SIG-M5 (cell line): ENCODE measurements at places on chromosomes 4 and X.

DNA sequence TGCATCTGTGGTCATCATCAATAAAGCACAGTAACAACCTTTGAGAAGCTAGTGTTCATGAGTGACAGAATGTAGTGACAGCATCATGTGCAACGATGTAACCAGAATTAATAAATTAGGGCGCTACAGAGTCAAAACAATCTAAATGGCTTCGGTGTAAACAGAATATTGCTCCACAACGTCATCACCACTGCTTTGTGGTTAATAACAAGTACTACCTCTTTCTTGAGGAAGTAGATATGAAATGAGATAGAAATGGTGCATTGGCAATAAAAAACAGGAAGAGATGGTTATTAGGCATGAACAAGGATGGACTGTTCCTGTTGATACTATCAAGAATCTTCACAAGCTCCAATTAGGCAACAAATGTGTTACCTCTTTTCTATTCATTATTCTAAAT lies 8.7 kb upstream of the PDHA2 start:
- no peak for DNase-seq

DNA sequence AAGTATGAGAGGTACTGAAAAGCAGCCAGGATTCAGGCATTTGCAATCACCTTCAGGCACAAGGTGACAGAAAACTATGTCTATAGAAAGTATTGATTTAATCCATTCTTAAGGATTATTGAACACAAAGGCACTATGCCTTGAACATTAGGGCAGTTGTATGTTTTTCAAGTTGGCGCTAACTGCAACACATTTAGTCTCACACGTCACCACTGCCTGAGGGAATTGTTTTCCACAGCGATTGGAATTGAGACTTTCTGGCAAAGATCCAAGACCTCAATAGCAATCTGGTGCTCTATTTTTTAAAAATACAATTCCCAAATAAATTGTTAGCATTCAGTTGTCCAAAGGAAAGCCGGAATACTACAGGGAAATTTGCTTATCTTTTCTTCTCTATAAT lies 52.7 kb upstream of the FTHL17 start:
- no peak for DNase-seq

- no peak for DNase-seq
Observed at GRCh38 chr4:159222043-159222552, 119.2 kb downstream of the RAPGEF2 start.

GRCh38 chr4:26787461-26788340 lies 72.9 kb upstream of the STIM2 start:
- DNase-seq, result no peak

GRCh38 chr4:166039822-166040221 lies 166.8 kb downstream of the TLL1 start:
- no peak for DNase-seq

DNA sequence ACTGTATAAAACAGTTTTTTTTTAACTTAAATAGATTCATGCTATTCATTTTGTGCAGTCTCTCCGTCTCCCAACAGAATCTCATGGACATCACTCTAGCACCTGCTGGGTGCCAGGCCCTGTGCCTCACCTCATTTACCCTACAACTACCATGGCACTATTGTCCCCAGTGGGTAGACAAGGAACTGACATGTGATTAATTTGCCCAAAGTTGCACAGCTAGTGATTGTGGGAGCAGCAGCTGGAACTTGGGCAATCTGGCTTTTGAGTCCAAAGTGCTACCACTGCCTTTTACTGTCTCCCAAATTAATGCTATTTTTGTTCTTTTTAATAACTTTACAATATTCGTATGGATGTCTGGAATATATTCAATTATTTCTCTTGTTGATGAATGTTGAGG lies 11.2 kb upstream of the PGRMC2 start:
- DNase-seq, result no peak

DNA sequence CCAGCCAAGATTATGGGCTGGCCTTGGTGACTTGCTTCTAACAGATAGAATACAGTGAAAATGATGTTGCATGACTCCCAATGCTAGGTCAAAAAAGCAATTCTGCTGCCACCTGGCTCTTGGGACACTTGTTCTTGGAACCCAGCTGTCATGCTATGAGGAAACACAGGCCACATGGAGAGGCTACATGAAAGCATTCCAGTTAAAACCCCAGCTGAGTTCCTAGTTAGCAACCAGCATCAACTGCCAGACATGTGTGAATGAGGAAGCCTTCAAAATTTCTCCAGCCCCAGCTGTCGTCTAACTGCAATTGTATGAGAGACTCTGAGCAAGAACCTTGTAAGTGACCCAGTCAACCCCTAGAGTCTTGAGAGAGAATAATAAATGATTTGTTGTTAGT lies 105.2 kb upstream of the FGF16 start:
- DNase-seq, result no peak

DNA sequence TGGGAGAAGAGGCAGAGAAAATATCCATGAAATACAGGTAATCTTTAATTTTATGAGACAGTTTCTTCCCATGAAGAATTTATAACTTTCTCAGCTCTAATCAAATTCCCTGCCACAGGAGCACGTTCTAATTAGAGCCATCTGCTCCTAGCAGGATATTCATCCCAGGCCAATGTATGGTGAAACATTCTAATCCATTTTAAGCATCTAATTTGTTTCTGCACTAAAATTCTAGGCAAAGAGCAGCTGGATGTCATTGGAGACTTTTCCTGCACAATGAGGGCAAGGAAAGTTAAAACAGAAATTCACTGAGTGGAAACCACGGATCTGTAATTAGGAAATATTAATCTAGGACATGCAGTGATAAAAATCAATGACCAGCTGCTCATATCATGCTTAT lies 107.7 kb upstream of the ZFP42 start:
- no peak for DNase-seq

DNA sequence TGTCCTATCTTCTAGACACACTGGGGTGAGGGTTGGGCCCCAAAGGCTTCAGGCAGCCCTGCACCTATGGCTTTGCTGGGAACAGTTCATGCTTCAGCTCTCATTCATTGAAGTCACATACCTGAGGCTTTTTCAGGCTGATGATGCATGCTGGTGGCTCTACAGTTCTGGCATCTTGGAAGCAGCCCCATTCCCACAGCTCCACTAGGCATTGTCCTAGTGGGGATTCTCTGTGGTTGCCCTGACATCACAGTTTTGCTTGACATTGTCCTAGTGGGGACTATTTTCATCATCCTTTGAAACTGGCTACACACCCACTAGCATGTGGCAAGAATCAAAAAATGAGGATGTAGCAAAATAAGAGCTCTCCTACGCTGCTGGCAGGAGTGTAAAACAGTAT lies 37.7 kb upstream of the C4orf17 start:
- DNase-seq, result no peak

DNA sequence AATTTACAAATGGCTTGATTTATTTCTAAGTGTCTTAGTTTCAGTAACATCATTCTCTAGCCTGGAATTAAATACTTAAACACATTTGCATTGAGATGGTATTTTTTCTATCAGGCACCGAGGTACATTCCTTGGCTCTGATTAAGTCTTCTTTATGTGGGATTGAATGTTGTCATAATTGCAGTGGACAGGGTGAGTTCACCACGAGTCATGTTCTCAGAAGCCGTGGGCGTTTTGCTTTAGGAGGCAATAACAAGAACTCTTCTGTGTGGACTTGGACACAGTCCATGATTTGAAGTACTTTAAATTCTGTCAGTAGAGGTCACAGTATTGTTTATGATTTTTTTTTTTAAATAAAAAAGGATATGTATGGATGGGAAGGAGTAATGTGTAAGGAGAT lies 57.1 kb upstream of the EFHC2 start:
- DNase-seq, result no peak

GRCh38 chr4:137890812-137891211 lies 351.3 kb downstream of the SLC7A11 start:
- DNase-seq, result no peak

DNA sequence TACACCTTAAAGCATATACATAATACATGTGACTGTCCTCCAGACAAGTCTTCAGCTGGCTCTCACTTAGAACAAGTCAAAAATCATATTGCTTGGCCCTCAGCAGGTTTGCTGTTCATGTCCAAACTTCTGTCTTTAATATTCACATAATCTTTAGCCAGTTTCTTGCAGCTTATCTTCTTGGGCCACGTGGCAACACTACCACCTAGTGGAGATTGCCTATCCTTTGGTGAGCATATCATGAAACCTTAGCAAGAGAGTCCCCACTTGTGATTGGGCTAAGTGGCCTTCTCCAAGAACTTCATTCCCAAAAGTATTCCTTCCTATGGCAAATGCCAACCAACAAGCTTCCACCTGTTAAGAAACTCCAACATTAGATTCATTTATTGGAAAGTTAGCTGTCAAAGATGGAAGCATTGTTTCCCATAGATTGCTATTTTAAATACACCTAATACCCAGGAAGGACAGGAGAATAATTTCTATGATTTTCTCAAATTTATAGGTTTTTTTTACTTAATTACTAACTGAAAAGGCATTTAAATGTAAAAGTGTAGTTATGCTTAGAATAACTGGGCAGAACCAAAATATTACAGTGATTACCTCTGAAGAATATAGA lies 231.9 kb upstream of the INTU start:
- DNase-seq, result no peak

GRCh38 chrX:70455366-70456202 lies 10.9 kb downstream of the DLG3 start:
- DNase-seq, result no peak

DNA sequence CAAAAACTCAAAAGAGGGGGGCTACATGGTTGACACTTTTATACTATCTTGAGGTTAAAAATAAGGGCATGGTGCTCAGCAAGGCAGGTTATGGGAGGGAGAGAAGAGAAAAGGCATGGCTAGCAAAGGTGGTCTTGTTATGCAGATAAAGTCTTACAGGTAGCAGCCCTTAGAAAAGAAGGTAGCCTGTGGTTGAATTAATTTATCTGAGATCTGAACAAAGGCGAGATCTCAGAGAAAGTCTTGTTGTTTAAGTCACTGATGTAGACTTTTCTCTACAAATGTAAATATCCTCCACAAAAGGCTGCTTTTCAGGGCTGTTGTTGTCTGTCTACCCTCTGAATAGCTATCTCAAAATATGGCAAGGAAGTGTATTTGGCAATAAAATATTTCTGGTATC lies 1250.4 kb downstream of the PCDH18 start:
- no peak for DNase-seq

GRCh38 chrX:48076343-48076742 lies 4.9 kb upstream of the ZNF630 start:
- DNase-seq, result no peak

GRCh38 chr4:83569987-83570386 lies 34.1 kb downstream of the GPAT3 start:
- DNase-seq, result peak; percentile 97

- DNase-seq, result no peak
Observed at GRCh38 chr4:149914119-149915115, 98.8 kb upstream of the IQCM start.

DNA sequence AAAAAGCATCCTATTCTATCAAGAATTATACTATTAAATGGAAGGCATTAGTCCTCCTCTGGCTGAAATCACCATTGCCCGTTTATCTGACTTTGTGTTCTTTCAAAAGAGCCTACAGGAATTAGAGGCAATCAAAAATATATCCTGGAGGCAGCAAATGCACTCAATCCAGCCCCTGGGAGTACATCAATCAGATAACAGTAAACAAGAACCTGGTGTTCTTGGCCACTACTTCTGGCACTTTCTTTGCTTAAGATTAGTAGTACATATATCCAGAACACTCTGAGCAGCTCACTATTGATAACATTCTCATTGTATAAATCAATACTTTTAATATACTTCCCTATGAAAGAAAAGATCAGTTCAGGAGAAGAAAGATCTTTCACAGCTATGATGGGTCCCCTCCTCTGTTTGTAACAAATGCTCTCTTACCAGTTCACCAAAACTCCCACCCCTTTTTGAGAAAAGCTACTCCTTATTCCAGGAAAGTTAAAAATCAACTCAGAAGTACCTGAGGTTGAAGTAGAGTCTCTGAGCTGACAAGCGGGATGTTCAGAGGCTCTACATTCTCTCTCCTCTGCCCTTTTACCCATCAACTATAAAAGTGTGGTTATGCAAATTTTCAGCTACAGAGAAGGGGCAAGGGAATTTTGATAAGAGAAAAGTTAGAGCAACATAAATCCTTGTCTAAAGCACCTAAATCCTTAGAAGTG lies 176.0 kb downstream of the COX18 start:
- no peak for DNase-seq

DNA sequence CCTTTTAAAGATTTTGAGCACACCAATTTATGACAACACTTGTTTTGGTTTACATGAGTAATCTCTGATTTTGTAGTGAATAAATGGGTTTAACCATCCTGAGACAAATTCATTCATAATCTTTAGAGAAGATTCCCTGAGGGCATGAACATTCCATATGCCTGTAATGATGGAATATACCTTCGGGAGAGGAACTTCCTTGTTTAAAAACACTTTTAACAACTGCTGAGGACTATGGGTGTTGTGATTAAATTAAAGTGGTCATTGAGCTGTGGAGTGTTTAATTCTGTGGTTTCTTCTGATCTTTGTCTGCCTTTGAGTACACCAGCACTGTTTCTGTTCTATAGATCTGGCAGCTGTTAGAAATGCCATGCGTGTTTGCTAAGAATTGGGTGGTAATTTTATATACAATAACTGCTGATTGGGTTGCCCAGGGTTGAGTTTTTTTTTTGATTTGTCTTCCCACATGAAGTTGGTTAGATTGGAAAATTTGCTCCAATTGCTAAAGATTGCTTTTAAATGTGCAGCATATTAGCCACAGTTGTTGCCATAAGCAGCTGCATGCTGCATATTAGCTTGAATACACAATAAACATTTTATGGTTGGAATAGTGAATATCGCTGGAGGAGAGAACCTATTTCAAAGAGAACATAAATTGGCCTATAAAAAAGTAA lies 86.8 kb downstream of the DCLK2 start:
- DNase-seq, result no peak

DNA sequence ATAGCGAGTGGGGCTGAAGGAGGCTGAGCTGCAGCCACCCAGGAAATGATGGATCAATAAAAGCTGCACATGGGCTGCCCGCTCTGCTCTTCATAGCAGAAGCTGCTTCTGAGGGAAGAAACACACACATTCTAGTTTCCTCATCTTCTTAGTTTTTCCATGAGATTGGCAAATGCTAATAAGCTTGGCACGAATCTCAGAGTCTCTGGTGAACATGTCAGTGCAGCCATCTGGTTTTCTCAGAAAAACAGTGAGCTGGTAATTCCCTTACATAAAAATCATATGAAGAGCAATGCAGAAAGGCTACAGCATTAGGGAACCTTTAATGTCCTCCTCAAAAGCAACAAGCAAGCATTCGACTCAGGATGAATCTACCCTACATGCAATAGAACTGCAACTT lies 69.9 kb downstream of the GATB start:
- no peak for DNase-seq

- DNase-seq, result no peak
Observed at GRCh38 chr4:181688872-181689271, 554.3 kb upstream of the TENM3 start.

- DNase-seq, result no peak
Observed at GRCh38 chr4:18020671-18021469, 685 bp downstream of the LCORL start.
